Right cardiac atrium (tissue), 5 donors: ENCODE measurements at places on chromosomes 12 and 14. TPM values are rescaled to one million over a fixed set of nuclear protein-coding genes. Genes with fewer than 3 reads are reported as not detected.
A peak's percentile ranks its signal among the peaks of the same experiment; 100 is the strongest.

GRCh38 chr14:92039063-92039718 is 668 bp downstream of the TRIP11 start:
- DNase-seq = no peak

GRCh38 chr14:93683226-93683625 is 105.1 kb downstream of the PRIMA1 start:
- DNase-seq = no peak

Gene DPY19L2
- 28.1 TPM for polyA plus RNA-seq

DNA sequence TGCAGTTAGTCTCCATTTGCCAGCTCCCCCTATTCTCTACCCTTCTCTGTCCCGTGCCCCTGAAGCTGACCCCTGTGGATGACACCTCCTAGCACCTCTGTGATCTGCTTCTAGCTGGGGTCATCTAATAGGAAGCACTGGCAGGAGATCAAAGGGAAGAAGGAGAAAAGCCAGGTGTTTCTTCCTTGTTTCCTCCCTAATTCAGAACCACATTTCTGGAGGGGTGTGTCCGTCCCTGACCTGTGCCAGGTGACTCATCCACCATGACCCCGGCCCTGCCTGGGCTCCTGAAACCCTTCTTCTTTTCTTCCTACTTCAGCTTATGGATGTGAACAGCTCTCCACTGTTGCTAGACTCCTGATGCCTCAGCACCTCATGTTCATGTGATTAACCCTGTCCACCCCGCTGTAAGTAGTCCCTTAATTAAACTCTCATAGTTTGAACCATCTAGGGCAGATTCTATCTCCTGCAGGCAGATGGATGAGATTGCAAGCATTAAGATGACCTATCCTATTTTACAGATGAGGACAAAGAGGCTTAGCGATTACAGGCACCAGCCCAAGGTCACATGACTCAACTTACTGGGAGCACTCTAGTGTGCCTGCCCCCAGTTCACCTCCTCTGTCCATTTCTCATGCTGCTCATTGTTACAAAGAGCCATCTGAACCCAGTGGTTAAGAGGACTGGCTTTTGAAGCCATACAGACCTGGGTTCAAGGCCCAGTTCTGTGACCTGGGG is 770.5 kb downstream of the MED13L start:
- no peak for DNase-seq

- DNase-seq = no peak
Measured at GRCh38 chr12:84070292-84070691, 842.3 kb downstream of the SLC6A15 start.

DNA sequence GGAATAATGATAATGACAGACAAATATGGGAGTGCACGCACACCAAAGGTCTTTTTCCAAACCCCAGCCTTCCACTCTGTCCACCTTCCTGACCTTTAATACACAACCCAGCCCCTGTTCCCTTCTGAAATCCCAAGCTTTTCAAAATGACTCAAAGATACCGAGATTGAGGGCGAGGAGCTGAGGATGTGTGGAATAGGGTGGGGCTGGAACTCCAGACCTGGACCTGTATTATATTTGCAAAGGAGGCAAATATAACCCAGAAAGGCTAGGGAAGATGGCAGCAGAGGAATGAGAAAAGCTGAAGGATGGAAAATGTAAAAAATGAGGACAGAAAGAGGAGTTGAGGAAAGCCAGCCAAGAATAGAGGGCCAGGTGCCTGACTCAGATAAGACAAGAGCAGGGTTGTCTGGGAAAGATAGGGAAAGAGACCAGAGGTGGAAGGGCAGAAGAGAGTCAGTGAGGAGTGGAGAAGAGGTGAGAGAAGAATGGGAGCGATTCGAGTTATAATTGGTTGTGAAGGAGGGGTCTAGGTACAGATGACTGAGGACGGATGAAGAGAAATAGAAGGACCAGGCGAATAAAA is 1.0 kb upstream of the PTMS start:
- no peak for DNase-seq

- DNase-seq = no peak
Measured at GRCh38 chr14:56195223-56195622, 77.0 kb downstream of the PELI2 start.

Gene STAC3
- polyA plus RNA-seq = 1.2 TPM

DNA sequence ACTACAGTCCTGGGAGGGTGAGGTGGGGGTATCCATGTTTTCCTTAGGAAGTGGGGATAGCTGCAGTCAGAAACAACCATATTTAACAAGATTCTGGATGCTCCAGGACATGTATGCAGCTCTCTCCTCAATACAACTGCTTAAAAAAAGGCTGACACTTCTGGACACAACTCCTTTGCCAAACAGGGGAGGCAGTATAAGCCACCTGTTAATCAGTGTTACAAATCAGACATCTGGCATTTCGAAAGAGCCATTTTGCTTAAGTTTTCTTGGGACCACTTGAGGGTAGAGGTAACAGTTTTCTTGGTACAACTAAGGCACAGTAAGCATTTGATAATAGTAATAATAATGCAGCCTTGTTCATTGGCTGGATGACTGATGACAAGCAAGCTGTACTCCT is 47.1 kb downstream of the RPGRIP1 start:
- DNase-seq = no peak

DNA sequence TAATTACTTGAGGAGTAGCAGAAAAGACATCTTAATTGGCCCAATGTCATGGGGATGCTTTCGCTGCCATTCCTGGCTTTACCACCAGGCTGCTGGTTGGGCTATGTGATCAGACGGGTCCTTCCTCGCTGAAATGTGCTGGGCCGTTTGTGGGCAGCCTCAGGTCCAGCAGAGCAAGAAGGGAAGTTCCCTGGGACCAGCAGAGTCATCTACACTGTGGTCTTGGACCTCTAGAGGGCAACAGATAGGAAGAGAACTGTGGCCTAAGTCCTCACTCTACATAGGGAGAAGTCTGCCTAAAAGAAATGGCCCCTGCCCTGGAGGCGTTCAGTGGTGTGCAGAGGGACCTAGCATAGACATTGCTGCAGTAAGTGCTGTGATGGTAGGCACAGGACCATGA is 10.9 kb downstream of the EVL start:
- DNase-seq = no peak

DNA sequence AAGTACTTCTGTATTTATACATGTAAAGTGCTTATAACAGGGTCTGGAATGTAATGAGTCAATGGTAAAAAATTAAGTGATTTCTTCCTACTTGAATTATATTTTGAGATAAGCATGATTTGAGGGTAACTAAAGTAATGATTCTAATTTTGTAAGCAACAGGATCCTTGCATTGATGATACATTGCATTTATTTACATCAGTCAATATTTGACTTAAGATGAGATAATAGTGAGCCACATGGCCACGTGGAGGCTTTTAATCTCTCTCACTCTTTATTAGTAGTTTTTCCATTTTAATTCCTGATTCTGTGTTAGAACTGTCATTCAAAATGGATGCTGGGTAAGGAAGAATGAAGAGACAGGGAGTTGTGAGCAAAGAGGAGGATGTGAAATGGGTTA is 298.1 kb upstream of the PRICKLE1 start:
- no peak for DNase-seq

Gene KLHDC1
- 5.3 TPM for polyA plus RNA-seq

Gene NR1H4
- 0.48 TPM for polyA plus RNA-seq

Gene LRRC43
- 2.3 TPM for polyA plus RNA-seq

GRCh38 chr12:92466391-92467305 is 236.1 kb upstream of the PLEKHG7 start:
- DNase-seq = peak; percentile 53
